ENCODE measurements at places on chromosomes 5 and 9. TPM values are rescaled to one million over a fixed set of nuclear protein-coding genes. Genes with fewer than 3 reads are reported as not detected.
A peak's percentile ranks its signal among the peaks of the same experiment; 100 is the strongest.

Gene SPATA31E1
- total RNA-seq: not detected

Gene IRX2
- 1.7 TPM for total RNA-seq

Gene RAB3C
- 0.17 TPM for total RNA-seq

Gene INSYN2B
- total RNA-seq: 2.9 TPM

DNA sequence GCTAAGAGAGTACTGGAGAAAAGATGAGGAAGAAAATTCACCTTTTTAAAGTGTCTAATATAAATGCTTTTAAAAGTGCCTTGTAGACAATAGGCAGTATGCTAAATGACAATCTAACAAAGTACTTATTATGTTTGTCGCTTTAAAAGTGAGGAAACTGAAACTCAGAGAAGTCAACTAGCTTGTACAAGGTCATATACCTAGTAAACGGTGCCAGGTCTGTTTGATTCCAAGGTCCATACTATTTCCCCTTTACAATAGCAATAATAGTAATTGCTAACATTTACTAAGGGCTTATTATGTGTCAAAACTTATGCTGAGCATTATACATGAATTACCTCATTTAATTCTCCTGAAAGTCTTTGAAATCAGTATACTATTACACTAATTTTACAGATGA, 328.6 kb upstream of the SLC24A2 start:
- no peak for DNase-seq

- peak; percentile 71 for DNase-seq
These were observed 121.8 kb downstream of the ARHGEF28 start for GRCh38 chr5:73747696-73748380.

All from dermis blood vessel endothelial cell (primary cell).